ENCODE measurements at places on chromosomes 3 and 15.

DNA sequence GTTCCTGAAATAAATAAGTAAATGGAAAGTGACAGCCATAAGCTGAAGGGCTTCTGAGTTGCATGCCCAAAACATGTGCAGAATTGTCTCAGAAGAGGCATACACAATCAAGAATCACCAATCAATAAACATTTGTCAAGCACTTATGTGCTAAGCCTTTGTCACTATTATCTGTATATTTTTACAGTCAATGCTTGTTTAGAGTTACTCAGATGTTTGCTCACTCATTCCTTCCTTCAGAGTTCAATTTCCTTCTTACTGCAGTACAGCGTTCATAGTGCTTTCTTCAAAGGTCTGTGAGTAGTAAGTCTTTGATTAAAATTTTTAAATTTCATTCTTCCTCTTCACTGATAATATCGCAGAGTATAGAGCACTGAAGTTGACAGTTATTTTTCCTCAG, 17.2 kb downstream of the FOXL2NB start:
- no peak for DNase-seq

- DNase-seq: no peak
Observed at GRCh38 chr3:140007911-140008869, 73.2 kb downstream of the CLSTN2 start.

DNA sequence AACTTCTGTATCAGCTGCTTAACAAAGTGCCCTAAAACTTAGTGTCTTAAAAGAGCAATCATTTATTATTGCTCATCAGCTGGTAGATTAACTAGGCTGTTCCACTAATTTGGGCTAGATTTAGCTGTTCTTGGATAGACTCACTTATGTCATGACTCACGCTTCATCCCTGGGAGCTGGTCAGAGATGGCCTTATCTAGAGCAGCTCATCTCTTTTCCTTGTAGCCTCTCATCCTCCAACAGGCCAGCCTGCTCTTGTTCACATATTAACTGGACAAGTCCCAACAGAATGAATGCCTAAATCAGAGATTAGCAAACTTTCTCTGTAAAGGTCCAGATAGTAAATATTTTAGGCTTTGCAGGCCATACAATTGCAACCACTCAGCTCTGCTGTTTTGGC, 66.9 kb upstream of the PLAAT1 start:
- DNase-seq: no peak

DNA sequence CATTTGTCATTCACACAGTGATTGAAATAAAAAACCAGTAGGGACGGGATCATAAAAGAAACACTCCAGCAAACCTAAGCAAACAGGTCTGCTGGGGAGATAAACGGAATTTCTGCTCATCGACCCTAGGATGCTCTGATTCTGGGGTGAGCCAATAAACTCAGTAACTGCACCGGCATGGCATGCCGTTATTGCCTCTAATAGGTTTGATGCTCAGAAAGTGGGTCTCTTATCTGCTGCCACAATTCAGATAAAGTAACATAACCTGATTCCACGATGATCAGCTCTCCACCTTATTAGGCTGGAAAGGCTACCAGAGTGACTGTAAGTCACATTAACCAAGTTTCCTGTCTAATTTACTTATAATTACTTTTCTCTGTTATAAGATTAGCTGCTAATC, 19.6 kb downstream of the DCLK3 start:
- DNase-seq: no peak

- DNase-seq: no peak
Observed at GRCh38 chr15:64774629-64775493, 528 bp downstream of the RBPMS2 start.

GRCh38 chr3:127992127-127992526, 60.1 kb upstream of the SEC61A1 start:
- no peak for DNase-seq

DNA sequence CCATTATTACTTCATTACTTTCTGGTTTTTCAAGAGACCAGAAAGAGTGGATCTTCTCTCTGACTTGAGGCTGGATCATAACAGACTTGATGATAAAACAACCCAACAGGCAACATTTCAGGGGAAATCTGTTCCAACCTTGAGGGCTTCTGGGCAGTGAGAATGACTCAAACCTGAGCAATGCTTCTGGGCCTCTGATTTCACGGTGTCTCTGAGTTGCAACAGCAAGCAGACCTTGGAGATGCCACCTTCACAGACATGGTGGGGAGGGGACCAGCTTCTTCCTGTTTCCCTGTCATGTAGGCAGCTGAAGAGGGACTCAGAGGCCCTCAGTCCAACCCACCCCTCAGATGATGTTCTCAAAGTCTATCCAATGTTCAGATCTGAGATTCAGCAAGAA, 104.0 kb downstream of the ABHD5 start:
- no peak for DNase-seq

DNA sequence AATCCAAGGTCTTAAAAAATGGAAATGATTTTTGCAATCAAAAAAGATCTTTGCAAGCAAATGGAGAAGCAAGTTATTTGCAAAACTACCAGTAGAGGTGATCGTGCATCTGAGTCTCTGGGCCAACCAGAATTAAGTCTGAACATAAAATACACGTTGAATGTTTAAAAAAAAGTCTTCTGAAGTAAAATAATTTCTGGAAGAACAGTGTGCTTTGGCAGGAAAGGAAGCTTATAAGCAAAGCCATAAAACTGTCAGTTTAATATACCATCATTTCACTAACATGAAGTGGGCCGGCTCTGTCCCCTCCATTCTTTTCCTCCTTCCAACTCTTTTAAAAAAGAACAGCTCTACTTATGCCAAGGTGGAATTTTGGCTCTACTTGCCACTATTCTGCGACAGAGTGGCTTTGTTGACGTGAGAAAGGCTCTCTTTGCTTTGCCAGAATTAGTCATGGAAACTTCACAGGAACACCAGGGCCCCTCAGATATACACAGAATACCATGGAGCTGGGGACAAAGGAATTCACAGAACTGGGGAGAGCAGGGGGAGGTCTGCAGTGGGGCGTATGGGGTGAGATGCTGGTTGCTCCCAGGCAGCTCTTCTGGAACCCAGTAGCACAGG, 29.8 kb downstream of the FSTL1 start:
- no peak for DNase-seq

DNA sequence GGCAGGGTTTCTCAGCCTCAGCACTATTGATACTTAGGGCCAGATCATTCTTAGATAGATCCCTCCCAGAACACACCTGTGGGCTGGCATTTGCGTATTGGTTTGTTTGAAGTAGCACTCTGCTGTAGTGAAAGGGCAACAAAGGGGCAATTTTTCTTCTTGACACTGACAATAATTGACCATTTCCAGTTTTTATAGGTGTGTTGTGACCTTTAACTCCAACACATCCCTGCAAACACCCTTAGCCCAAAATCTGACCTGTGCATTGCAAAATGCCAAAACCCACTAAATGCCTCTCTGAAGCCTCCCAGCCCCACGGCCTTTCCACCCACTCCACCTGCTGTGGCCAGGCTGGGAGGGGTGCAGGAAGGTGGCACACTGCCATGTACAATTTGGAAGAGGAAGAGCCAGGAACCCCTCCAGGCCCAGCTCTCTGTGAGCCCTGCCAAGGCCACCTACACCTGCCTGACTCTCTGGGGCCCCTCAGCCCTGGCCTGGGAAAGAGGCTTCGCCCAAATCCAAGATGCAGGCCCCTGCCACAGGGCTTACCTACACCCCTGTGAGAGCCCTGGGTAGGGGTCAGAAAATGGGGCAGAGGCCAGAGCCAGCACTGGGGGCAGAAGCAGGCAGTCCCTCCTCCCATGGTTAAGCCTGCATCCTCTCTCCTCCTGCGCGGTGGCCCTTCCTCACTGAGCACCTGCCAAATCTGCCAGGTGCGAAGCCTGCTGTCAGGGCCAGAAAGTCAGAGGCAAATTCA, 9.6 kb upstream of the CYP11A1 start:
- DNase-seq: no peak

- DNase-seq: no peak
Observed at GRCh38 chr15:88625943-88626741, 5.0 kb downstream of the AEN start.

GRCh38 chr3:190380184-190380583, 7.8 kb upstream of the CLDN16 start:
- DNase-seq: no peak

DNA sequence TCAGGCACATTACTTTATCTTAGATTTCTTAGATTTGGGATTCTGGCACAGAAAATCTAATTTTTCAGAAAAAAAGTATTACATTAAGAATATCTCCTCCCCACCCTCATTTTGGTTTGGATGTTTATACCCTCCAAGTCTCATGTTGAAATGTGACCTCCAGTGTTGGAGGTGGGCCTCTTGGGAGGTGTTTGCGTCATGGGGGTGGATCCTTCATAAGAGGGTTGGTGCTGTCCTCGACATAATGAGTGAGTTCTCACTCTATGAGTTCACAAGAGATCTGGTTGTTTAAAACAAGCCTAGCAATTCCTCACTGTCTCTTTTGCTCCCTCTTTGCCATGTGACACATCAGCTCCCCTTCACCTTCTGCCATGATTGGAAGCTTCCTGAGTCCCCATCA, 45.6 kb upstream of the WWTR1 start:
- DNase-seq: no peak

DNA sequence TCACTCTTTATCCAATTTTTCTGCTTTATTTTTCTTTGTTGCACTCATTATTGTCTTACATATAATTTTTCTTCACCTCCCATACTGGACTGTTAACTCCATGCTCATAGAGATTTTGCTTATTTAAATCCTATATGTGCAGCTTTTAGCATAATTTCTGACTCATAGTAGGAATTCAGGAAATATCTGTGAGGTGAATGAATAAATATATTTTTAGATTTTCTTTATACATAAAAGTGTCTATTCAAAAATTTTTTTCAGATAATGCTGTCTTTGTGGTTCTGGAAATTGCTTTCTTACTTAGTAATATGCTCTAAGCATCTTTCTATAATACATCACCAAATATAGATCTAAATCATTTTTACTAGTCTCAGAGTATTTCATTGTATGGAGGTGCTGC, 191.8 kb upstream of the SUCLG2 start:
- no peak for DNase-seq

DNA sequence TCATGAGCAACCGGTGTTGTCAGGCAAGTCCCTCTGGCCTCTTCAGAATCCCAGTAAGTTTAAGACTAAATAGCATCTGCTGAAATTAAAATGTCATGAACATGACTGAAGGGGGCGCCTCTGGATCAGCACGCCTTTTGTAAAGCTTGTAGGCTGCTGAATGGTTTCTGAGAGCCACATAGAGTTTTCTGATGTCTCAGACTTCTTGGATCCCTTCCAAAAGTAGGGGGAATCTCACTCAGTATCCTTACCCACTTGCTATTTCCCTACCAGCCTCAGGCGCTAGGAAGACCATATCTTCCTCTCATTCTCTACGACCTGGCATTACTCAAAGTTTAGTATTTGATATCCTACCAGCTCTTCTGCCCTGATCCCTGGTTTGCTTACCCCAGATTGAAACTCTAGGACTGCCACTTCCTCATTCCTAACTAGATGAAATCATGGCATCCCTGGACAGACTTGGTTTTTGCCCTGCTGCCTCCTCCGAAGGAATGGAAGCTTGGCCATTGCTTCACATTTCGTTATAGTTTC, 62.7 kb upstream of the CD47 start:
- DNase-seq: peak; percentile 38

DNA sequence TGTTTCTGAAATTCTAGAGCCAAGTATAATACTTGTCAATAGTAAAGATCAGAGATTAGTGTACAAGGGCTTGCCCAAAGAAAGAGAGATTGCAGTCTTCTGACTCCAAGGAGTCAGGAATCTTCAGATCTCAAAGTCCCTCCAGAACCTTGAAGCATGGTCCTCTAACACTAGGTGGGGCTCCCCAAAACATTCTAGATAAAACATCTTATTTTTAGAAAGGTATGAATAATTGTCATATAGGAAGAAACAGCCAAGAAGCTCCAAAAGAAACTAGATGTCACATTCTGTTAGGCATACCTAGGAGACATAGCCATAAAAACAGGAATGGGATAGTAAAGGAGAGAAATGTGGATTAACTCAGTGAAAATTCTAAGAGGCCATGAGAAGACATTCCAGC, 10.7 kb downstream of the MUC13 start:
- DNase-seq: no peak

GRCh38 chr15:52252781-52253180, 42.8 kb downstream of the MYO5C start:
- DNase-seq: no peak

- DNase-seq: no peak
Observed at GRCh38 chr3:116114586-116114985, 330.7 kb downstream of the LSAMP start.

GRCh38 chr15:95944193-95944592, 386.3 kb upstream of the NR2F2 start:
- DNase-seq: no peak

- no peak for DNase-seq
Observed at GRCh38 chr15:73621286-73621826, 11.8 kb downstream of the NPTN start.

DNA sequence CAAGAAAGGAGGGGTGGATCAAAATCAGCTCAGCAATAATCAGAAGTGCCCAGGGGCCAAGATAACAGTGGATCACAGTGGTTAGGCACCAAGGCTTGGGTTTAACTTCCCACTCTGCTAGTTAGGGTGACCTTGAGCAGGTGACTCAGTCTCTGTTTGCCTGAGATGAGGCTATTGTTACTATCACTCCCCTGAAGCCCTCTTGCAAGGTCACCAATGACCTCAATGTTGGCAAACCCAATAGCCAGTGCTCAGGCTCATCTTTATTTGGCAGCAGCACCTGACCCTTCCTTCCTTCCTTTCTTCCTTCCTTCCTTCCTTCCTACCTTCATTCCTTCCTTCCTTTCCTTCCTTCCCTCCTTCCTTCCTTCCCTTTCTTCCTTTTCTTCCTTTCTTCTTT, 102.4 kb upstream of the HACD2 start:
- DNase-seq: no peak

DNA sequence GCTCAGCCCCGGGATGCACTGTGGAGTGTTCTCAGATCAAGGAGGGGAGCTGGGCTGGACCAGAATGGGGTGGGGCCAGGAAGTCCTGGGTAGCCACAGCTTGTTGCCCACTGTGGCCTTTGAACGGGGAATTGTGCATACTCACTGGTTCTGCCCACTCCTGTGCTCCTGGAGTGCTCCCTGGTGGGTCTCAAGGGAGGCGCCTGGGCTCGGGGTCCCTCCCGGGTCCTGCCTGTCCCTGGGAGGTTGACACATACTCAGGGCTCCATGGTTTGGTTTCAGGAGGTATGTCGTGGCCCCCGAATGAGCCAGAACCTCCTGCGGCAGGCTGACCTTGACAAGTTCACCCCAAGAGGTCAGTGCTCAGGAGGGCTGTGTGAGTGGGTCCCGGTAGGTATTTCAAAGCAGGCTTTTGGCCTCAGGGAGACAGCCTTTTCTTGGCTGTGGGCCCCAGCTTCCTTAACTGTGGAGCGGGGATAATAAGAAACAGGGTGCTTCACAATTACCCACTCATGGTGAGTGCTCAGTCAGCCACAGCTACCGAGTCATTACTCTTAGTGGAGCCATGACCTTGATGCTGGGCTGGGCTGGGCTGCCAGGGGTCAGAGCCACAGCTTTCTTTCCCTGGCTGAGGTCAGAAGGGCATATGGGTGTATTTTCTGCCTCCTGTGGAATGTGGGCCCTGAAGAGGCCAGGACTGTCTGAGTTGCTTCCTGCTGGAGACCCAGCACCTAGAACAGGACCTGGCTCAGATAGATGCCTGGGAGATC, 7.6 kb downstream of the DNAH1 start:
- no peak for DNase-seq
